ENCODE measurements at places on chromosomes 7 and 10. TPM values are rescaled to one million over a fixed set of nuclear protein-coding genes. Genes with fewer than 3 reads are reported as not detected.

DNA sequence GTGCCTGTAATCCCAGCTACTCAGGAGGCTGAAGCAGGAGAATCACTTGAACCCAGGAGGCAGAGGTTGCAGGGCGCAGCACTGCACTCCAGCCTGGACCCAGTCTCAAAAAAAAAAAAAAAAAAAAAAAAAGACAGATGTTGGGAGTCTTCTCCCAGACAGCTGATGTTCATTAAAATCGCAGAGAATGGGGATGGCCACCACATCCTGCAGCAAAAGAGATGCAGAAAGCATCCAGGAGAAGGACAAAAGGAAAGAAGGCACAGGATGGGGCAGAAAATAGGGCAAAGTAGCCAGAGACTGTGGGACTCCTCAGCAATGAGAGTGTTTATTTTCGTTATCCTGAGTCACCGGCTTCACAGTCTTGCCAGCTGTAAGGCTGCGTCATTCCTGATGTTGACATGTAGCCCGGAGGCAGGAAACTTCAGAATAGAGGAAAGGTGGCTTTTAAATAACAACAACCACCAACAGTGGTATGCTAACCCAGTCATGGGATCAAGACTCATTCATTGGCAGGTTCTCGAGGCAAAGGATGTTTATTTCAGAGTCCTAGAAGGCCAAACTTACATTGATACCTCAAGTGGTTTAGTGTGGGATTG lies 149.5 kb upstream of the SVIL start:
- no peak for DNase-seq

- no peak for DNase-seq
Measured at GRCh38 chr10:129971381-129972144, 7.5 kb upstream of the EBF3 start.

DNA sequence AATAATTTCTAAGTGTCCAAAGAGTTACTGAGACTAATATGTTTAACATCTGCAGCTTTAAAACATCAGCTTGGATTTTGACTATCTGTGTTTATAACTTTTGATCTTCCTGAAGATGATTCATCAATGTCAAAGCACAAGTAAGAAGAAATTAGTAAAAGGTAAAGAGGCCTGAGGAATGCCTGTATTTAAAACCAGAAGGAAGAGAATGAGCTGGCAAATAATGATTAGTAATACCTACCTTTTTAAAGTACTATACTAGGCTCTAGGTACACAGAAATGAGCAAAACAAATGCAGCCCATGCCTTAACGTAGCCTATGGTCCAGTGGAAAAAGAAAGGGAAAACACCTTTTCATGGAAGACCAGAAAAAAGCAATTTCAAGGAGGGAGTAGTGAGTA lies 158.0 kb downstream of the KCND2 start:
- no peak for DNase-seq

- DNase-seq = no peak
Measured at GRCh38 chr7:143005632-143006260, 21.2 kb downstream of the OR9A2 start.

GRCh38 chr10:74460812-74461211 lies 309.8 kb downstream of the ADK start:
- DNase-seq = no peak

The SLC29A3 gene
- polyA plus RNA-seq = 5.6 TPM

DNA sequence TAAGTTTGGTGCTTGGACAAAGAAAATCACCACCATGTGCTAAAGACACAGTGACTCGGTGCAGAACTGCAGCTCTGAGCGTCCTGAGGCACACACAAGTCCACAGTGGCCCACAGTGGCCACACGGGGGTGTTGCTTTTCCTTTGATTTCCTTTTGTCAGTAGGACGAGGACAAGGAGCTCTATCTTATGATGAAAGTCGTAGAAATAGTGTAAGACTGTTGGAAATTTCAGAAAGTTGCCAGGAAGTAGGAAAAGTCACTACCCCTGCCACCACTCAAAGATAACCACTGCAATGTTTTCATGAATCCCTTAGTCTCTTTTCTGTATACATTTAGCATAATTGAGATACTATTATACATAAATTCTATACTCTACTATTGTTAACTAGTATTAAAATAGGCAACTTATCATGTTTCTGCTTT lies 146.0 kb downstream of the TNS3 start:
- no peak for DNase-seq

- DNase-seq = no peak
Measured at GRCh38 chr10:13222566-13222965, 11.6 kb downstream of the UCMA start.

GRCh38 chr10:70866424-70866823 lies 21.9 kb downstream of the PCBD1 start:
- DNase-seq = no peak

DNA sequence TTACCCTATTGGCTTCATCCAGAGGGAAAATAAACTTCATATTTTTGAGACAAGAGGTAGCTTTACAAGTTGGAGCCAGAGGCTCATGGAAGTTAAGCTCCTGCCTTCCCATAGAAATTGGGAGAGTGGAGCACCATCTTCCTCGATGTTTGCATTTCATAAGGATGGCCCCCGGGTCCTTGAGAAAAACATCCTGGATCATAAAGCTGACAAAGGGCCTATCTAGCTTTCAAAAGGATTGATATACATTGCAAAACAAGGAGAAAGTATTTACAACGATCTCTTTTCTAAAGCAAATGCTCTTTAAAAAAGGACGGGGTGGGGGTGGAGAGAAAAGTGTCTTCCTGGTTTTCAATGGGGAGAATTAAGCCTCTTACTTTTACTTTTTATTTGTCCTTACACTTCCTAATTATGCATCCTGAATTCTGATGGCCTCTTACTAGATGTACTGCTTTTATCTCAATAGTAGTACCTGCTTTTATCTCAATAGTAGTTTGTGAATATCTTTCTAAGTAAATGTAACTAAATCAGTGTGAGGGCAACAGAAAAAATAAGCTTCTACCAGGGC lies 65.6 kb downstream of the PTPRZ1 start:
- DNase-seq = no peak

DNA sequence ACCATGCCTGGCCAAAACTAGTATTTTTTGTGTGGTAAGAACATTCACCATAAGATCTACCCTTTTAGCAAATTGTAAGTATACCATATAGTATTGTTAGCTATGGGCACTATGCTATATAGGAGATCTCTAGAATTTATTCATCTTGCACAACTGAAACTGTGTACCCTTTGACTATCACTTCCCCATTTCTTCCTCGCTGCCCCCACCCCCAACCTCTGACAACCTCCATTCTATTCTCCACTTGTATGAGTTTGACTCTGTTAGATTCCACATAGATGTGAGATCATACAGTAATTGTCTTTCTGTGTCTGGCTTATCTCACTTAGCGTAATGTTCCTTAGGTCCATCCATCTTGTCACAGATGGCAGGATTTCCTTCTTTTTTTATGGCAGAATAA lies 3.6 kb downstream of the CASP7 start:
- no peak for DNase-seq

The SPDYE11 gene
- polyA plus RNA-seq = 0.07 TPM
